Brain microvascular endothelial cell (primary cell): ENCODE measurements at places on chromosomes 1 and 21.

DNA sequence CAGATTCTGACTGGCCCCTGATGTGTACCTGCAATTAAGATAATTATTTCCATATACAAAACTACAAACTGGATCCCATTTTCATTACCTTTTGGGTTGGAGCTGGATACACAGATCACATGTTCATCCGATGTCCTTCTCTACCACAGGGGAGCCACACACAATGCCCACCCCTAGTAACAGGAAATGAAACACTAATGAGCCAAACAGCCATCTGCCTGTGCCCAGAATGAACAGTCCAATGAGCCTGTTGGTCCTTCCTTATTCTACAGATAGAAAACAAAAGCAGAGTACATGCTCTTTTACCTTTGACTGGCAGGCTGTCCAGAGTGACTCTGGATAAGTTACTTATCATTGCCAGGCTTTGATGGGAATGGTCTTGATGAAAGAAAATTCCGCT lies 68.6 kb downstream of the SIPA1L2 start:
- DNase-seq = no peak

- no peak for DNase-seq
These were observed 40.7 kb downstream of the CD2 start for GRCh38 chr1:116794804-116795481.

GRCh38 chr1:25707280-25708016 lies 90.9 kb downstream of the MAN1C1 start:
- DNase-seq = no peak

DNA sequence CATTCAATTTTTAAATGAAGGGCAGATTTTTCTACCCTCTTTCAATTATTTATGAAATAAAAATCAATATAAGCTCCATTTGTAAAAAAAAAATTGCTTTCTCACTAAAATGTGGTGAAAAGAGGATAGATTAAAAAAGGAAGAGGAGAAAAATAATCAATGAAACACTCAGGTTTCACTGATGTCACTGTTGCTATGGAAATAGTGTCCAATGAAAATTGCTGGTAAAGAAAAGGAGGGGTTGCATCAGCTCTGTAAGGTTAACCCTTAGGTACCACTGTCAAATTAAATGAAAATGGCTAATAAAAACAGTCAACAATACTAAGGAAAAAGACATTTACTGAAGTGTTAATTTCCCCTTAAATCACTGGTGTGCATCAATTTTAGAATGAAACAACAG lies 91.6 kb upstream of the TTC39A start:
- peak; percentile 22 for DNase-seq

GRCh38 chr1:35600593-35600992 lies 27.5 kb downstream of the TFAP2E start:
- DNase-seq = no peak

DNA sequence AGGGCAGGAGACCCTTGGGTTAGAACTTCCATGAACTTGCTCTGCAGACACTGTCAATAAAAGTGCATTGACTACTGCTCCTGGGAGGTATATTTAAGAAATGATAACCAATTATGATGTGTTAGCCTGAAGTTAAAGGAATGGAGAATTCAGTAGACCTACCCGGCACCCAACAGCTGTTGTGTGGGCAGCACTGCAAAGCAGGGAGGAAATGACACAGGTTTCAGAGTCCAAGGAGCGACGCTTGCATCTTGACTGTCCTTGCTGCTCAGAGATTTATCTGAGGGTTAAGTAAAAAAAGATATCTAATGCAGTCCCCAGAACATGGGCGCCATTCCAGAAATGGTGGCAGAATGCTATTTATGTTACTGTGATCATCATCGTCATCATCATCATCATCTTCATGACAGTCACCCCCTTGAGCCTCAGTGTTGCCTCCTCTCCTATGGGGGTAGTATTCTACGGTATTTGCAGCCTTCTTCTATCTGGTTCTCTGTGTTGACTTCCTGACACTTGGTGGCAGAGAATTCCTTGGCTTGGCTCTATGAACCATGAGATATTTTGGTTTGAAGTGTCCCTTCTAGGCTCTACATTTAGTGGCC lies 225.9 kb downstream of the KAZN start:
- no peak for DNase-seq

GRCh38 chr1:200178340-200178739 lies 150.8 kb downstream of the NR5A2 start:
- DNase-seq = no peak

DNA sequence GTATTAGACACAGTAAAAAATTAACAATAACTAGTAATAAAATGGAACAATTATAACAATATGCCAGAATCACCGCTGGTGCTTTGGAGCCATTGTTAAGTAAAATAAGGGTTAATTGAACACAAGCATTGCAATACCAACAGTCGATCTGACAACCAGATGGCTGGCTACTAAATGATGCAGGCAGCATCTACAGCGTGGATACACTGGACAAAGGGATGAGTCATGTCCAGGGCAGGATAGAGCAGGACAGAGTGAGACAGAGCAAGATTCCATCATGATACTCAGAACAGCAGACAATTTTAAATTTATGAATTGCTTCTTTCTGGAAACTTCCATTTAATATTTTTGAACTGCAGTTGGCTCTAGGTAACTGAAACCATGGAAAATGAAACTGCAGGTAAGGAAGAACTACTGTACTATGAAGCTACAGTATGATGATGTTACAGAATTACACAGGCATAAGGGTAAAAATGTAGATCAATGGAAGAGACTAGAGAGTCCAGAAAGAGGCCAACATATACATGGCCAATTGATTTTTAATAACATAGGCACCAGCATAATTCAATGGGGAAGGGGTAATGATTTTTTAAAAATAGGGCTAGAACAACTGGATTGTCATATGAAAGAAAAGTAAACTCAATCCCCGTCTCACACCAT lies 168.7 kb downstream of the RRAGC start:
- DNase-seq = peak; percentile 5

GRCh38 chr1:54157401-54157800 lies 4.6 kb upstream of the CDCP2 start:
- no peak for DNase-seq

GRCh38 chr1:85606414-85606800 lies 25.8 kb downstream of the CCN1 start:
- DNase-seq = no peak

DNA sequence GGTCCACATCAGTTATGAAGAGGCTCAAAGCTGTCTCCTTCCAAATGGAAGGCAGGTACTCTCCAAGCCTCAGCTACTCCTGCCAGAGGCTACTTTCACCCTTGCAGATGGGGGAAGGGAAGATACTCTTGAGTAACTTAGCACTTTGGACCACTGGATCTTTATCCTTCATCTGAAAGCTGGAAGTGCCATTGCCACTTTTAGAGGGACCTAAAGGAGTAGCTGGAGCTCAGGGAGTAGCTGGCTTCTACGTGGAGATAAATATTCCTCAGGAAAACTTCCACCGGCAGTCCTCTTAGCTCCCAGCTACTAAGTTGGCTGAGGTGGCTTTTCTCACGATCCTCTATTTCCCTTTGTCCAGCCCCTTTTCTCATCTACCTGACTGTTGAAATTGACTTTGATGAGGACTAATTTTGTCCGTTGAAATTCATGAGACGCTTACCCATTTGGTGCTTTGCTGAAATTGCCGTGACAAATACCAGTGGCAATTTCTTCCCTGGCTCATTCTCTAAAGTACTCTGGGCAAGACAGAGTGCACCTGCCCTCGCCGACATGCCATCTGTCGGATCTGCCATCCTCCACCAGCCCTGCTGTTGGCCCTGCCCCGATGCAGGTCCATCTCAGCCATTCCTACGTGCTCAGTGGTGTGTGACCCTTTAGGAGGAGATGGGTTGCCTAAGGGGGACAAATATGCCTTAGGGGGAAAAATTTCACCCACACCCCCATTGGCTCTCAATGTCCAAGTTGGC lies 13.6 kb downstream of the IGSF21 start:
- DNase-seq = no peak

DNA sequence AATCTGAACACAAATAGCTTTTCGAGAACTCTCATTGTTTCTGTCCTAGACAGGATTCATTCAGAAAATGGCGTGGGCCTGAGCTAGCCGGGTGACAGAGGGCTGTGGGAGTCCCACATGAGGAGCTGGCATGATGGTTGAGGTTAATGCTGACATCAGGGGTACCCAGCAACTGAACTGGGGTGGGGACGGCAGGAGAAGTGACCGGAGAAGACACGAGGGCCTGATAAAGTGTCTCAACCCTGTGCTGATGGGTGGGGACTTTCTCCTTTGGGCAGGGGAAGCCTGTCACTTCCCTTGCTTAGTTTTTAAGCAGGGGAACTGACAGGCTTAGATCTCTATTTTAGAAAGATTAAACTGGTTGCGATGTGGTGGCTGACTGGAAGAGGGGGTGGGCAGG lies 14.6 kb downstream of the CHIT1 start:
- DNase-seq = no peak

GRCh38 chr1:48555271-48555670 lies 83.3 kb upstream of the SPATA6 start:
- no peak for DNase-seq

DNA sequence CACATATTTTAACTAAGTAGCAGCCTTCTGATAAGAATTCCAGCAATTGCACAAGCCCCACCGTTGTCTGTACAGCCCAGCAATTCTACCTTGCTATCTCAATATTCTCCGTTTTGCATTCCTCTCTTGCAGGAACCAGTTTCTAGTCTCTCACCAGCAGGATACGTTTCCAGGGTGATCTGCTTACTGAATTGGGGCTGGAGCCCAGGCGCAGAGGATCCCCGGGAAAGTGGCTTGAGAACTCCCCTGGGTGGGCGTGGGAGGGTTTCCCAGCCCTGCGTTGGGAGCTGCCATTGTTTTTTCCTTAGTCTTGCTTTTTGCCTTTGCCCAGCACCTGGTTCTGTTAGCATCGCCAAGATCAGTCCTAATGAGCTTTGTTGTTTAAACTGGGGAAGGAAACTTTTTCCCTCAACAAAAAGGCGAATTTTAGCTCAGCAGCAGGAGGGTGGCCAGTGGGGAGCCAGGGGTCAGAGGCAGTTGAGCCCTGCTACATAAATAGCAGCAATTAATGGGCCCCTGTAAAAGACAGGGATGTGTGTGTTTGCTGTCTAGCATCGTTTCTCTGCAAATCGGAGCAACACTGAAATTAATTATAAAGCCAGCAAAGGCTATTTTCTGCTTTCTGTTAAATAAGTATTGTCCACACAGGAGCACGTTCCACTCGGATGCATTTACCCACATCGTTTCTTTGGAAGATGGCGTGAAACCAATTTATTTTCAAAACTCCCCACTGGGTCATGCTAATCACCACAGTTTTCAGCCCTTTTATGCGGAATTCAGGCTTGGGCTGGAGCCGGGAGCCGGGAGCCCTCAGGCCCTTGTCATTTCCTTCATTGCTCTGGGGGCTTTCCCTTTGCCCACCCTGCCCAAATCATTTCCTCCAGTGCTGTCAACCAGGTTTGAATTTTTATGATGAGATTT lies 36.6 kb downstream of the HUNK start:
- no peak for DNase-seq

- no peak for DNase-seq
These were observed 20.6 kb upstream of the MRPS14 start for GRCh38 chr1:175043824-175044223.
